ENCODE measurements at places on chromosomes 2 and 18.

GRCh38 chr2:187349326-187349944 lies 98.6 kb downstream of the CALCRL start:
- DNase-seq, result no peak

GRCh38 chr2:219220652-219221402 lies 2.1 kb upstream of the ABCB6 start:
- DNase-seq, result no peak

- DNase-seq, result no peak
Observed at GRCh38 chr2:236870370-236870769, 215.3 kb upstream of the COPS8 start.

DNA sequence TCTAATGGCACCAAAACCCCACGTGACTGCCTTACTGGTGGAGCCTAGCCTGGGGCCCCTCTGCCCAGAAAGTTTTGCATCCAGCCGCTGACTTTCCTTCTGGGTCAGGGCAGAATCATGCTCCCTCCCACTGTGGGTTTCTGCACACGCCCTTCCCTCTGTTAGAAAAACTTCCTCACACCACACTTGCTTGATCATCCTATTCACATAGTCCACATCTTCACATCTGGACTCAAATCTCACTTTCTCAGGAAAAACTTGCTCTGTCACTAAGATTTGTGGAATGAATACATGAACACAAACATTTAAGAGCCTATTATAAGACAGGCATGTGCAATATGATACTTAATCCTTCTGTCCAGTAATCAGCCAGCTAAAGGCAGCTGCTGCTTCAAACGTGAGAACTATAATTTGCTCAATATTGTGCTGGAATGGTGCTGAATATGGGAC lies 274.7 kb downstream of the RND3 start:
- no peak for DNase-seq

DNA sequence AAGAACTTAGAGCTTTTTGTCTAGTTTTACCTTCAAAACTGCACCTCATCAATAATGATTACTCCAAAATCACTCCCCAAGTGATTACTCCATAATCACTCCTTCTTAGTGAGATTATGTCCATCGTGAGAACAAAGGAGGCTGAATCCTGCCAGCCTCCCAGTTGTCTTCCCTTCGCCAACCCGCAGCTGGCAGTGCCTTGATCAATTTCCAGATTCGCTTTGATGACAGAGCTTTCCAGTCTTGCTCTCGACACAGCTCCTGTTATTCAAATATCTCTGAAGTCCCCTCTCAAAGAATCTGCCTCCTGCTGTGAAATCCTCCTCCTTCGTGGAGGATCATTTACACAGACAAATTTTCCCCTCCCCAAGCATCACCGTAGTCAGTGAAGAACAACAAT lies 237.7 kb downstream of the EIPR1 start:
- DNase-seq, result no peak
